Stimulated activated CD8-positive, alpha-beta memory T cell treated with anti-CD3 and anti-CD28 coated beads, Interleukin-4, amount 100 ng/mL, for 1 hour (primary cell): ENCODE measurements at places on chromosomes 7 and 10.

DNA sequence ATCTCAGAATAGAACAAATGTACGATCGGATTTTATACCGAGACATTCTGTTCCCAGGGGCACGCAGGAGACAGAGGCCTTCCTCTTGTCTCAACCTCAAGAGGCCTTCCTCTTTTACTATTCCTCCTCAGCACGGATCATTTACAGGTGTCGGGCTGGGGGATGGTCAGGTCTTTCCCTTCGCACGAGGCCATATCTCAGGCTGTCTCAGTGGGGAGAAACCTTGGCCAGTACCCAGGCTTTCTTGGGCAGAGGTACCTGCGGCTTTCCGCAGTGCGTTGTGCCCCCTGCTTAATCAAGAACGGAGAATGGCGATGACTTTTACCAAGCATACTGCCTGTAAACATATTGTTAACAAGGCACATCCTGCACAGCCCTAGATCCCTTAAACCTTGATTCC lies 44.2 kb downstream of the FANK1 start:
- no peak for DNase-seq

DNA sequence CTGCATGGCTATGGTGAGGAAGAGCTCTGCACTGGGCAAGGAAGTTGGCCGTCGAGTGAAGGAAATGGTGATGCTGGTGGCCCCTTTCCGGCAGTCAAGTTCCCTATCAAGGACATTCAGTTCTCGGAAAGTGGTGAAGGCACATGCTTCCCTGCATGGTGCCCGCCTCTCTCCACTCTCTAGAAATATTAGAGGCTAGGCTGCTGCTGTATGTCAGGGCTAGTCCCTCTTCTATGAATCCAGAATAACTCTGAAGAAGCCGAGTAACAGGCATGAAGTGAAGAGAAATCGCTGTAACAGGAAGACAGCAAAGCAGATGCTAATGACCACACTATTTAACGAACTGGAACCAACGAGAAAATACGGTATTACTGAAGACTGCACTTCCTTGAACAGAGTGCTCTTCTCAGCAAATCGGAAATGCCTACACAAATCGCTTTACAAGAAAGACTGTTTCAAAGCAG lies 5.4 kb downstream of the IDI1 start:
- DNase-seq: no peak

DNA sequence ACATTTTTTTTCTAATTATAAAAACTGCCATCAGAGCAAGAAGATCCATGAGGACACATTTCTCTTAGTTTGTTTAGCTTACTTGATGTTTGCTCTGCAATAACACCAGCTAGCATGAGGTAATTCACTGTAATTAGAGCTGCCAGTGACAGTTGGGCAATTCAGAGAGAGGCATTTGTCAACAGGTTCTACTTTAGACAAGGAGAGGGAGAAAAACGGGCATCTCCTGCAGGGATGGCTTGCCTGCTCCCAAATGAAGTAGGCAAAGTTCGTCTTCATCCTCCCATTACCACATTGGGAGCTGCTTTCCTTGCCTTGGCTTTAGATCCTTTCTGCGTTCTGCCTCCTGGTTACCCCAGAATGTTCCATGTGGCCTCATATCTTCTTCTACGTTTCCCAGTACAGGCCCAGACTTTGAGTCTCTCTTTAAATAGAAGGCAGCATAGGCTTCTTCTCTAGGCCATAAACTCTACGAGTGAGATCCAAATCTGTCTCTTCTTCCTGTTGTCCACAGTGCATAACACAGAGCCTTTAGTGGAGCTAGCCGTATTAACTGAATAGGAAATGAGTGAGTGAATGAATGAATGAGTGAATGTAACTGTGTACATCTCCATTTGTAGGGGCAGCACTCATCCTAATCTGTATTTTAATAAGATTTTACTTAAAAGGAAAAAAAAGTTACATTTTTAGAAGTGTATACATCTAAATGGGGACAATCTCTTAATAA lies 21.2 kb downstream of the ASB15 start:
- DNase-seq: no peak

- no peak for DNase-seq
Observed at GRCh38 chr7:148877517-148877916, 6.6 kb downstream of the EZH2 start.

GRCh38 chr7:98240961-98241673 lies 10.9 kb downstream of the TECPR1 start:
- DNase-seq: no peak

- no peak for DNase-seq
Observed at GRCh38 chr10:50336140-50336539, 84.8 kb upstream of the ASAH2 start.

GRCh38 chr7:16098585-16099179 lies 322.7 kb downstream of the CRPPA start:
- no peak for DNase-seq

DNA sequence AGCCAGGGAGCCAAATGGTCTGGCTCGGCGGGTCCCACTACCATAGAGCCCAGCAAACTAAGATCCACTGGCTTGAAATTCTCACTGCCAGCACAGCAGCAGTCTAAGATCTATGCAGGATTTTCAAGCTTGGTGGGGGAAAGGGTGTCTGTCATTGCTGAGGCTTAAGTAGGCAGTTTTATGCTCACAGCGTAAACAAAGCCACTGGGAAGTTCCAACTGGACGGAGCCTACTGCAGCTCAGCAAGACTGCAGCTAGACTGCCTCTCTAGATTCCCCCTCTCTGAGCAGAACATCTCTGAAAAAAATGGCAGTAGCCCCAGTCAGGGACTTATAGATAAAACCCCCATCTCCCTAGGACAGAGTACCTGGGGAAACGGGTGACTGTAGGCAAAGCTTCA lies 277.6 kb upstream of the PHF14 start:
- DNase-seq: no peak

DNA sequence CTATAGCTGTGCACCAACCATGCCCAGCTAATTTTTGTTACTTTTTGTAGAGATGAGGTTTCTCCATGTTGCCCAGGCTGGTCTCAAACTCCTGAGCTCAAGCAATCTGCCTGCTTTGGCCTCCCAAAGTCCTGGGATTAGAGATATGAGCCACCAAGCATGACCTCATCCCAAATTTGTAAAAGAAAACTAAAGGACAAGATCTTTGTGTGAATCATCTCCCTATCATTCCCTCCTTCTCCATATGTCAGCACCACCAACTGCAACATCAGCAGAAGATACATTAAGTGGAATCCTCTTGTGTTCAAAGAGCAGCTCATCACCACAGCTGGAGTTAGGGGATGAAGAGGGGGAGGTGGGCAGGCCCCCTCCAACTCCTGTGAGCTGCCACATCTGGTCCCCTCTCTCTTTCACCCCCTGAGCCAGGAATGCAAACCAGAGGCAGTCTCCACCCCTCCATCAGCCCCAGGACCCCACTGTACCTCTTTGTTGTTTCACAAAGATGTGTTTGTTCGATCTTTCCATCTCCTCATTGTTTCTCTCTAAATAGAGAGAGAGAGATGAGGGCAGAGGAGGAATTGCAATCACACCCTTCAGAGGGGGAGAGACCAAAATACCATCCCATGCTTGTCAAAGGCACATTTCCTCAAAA lies 47.3 kb upstream of the PIP4K2A start:
- no peak for DNase-seq

DNA sequence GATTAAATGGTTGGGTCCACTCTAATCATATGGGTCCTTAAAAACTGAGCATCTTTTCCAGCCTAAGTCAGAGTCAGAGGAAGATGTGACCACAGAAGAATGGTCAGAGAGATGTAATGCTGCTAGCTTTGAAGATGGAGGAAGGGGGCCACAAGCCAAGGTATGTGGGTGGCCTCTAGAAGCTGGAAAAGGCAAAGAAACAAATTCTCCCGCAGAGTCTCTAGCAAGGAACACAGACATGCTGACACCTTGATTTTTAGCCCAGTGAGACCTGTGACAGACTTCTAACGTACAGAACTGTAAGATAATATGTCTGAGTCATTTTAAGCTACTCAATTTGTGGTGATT lies 1.5 kb upstream of the EXOC6 start:
- DNase-seq: no peak

DNA sequence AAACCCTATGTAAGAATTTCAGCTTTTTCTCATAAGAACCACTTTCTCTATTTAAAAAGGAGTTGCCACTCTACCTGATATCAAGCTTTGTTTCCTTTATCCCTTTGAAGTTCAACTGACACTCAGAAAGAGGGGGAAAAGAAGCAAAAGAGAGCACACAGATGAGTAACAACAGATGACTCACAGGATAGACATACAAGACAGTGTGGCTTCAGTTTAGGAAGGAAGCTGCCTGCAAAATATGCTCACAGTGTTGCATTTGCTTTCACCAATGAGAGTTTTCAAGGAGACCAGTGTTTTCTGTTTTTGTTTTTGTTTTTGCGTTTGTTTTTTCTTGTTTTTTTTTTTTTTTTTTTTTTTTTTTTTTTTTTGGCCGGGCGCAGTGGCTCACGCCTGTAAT lies 1181.6 kb downstream of the DNAJB9 start:
- no peak for DNase-seq

DNA sequence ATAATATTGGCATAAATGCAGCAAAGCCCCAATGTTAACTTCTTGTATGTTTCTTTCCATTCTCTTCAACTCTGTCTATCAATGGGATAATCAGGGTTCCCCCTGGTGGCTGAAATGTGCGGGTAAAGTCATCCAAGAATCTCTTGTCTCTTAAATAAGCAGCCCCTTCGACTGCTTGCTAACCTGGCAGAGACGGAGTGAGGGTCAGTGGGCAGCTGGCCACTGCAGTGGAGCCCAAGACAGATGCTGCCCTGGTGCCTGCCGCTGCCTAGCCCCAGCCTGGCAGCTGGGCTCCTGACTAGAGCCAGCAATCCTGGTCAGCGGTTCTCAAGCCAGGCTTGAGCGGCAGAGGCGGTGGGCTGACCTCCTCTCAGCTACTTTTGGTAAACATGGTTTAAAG lies 248.9 kb downstream of the COBL start:
- no peak for DNase-seq

- DNase-seq: no peak
Observed at GRCh38 chr7:107039199-107039900, 5.2 kb upstream of the PRKAR2B start.

DNA sequence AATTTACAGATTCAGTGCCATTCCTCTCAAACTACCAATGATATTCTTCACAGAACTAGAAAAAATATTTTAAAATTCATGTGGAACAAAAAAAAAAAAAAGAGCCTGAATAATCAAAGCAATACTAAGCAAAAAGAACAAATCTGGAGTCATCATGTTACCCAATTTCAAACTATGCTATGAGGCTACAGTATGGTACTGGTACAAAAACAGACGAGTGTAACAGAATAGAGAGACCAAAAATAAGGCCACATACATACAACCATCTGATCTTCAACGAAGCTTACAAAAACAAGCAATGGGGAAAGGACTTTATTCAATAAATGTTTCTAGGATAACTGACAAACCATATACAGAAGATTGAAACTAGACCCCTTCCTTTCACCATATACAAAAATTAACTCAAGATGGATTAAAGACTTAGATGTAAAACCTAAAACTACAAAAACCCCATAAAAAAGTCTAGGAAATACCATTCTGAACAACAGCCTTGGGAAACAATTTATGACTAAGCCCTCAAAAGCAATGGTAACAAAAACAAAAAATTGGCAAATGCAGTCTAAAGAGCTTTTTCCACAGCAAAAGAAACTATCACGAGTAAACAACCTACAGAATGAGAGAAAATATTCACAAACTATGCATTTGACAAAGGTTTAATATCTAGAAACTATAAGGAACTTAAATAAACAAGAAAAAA lies 207.7 kb downstream of the PTN start:
- no peak for DNase-seq

DNA sequence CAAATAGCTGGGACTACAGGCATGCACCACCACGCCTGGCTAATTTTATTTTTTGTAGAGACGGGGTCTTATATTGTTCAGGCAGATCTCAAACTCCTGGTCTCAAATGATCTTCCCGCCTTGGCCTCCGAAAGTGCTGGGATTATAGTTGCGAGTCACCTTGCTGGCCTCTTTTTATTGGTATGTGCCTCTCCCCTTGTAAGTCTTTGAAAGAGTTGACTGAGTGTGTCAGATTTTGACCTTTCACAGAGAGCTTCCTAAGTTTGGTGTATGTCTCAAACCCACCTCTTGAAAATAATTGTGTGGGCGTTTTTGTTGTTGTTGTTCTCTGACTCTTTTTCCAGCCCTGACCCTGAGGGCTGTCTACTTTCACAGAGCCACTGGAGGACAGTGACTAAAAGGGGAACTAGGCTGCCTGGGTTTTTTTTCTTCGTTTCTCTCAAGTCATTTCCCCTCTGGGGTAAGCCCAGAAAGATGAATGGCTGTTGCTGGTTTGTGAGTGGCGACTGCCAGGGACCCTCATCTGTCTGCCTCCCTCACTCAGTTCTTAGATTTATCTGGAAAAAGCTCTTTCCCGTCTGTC lies 262.8 kb downstream of the ZEB1 start:
- DNase-seq: no peak
